ENCODE measurements at places on chromosomes 13 and 19.
A peak's percentile ranks its signal among the peaks of the same experiment; 100 is the strongest.

DNA sequence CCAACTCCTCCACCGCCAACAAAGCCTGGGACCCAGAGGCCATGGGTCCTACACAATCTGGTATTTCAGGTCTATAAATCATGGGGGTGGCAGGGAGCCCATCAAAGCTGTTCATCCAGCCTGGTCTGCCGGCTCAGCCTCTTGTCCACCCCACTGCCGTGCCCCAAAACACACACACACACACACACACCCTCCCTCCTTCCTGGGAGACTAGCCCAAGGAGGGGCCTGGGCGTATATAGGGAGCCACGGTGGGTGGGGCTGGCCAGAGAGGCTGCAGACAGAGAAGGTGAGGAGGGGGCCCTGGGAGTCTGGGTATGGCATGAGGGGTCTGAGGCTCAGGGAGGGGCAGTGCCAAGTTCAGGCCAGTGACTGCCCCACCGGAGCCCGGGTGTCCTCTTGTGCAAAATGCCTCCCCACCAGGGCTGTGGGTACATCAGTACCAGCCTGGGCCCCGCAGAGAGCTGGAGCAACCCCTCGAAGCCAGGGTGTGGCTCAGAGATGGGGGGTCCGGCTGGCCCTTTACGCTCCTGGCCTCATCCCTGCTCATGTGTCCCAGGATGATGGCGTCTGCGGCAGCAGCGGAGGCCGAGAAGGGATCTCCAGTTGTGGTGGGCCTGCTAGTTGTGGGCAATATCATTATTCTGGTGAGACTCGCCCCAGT is at the start of gene UPK1A:
UPK1A (plus strand) TSS at position 267 of the 663 bp plus-strand sequence; CDS start at position 563, 296 bp downstream.
- no peak for DNase-seq

GRCh38 chr13:90047600-90047999 is 1299.9 kb upstream of the MIR17HG start:
- DNase-seq = no peak

DNA sequence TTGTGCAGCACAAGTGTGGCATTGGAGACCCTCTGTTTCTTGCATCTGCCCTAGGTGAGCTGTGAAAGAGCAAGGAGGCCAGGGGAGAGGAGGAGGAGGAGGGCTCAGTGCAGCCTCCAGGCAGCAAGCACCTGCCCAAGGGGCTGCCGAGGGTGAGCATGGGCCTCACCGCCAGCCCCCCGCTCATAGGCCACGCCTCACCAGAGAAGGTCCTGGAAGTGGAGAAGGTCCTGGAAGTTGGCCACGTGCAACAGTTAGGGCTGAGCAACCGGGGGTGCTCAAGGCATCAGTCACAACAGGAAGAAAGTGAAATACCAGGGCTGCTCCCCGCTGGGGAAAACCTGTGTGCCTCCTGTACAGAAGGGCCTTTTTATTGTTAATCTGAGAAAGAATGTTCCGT is 168.9 kb downstream of the TEX29 start:
- no peak for DNase-seq

- no peak for DNase-seq
These were observed 747.2 kb upstream of the PRR20A start for GRCh38 chr13:56393549-56393948.

GRCh38 chr19:43532962-43533545 is at the start of gene ZNF575:
Gene ZNF575 (plus strand): TSS chr19:43533188. CDS start chr19:43534423, 1,235 bp downstream.
- peak; percentile 96 for DNase-seq

- no peak for DNase-seq
These were observed 5.5 kb downstream of the RAB11B start for GRCh38 chr19:8395621-8396082.

GRCh38 chr19:43423779-43424178 is 9.1 kb downstream of the TEX101 start:
- no peak for DNase-seq

DNA sequence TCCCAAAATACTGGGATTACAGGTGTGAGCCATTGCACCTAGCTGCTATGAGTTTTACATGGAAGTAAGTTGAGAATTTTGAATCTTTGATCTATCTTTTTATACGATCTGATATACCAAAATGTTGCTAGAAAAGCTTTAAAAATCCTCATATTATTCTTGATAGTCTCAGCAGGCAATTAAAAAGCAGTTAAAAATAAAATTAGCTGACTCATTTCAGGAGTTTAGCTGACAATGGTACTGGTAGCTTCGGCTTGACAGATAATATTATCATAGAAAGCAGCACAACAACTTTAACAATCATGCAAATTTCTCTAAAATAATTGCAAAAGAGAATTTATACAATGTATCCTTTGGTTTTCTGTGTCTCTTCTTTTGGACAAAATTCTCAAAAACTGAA is 9.6 kb upstream of the FOXO1 start:
- peak; percentile 63 for DNase-seq

GRCh38 chr19:4199699-4200293 is 17.3 kb downstream of the ANKRD24 start:
- DNase-seq = no peak

GRCh38 chr13:75217949-75218348 is 264.0 kb downstream of the TBC1D4 start:
- no peak for DNase-seq

GRCh38 chr19:19155495-19156219 is 14.4 kb downstream of the MEF2B start:
- DNase-seq = no peak
